ENCODE measurements at places on chromosomes 6 and 20.
A peak's percentile ranks its signal among the peaks of the same experiment; 100 is the strongest.

- DNase-seq = no peak
Measured at GRCh38 chr6:9783567-9783966, 631.3 kb downstream of the TFAP2A start.

GRCh38 chr6:7050872-7051779 lies 56.6 kb upstream of the RREB1 start:
- no peak for DNase-seq

DNA sequence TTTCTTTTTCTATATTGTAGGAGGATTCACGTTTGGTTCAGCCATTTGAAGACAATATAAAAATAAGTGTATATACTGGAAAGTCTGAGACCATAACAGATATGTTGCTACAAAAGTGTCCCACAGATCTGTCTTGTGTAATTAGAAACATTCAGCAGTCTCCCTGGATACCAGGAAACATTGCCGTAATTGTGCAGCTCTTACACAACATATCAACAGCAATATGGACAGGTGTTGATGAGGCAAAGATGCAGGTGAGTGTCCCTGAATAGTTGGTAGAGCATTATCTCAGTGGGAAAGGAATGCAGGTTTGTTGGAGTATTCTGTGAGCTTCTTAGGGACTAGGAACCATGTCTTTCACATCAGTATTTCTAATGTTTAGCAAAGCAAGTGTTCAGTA lies 18.3 kb upstream of the ADGRF4 start:
- no peak for DNase-seq

DNA sequence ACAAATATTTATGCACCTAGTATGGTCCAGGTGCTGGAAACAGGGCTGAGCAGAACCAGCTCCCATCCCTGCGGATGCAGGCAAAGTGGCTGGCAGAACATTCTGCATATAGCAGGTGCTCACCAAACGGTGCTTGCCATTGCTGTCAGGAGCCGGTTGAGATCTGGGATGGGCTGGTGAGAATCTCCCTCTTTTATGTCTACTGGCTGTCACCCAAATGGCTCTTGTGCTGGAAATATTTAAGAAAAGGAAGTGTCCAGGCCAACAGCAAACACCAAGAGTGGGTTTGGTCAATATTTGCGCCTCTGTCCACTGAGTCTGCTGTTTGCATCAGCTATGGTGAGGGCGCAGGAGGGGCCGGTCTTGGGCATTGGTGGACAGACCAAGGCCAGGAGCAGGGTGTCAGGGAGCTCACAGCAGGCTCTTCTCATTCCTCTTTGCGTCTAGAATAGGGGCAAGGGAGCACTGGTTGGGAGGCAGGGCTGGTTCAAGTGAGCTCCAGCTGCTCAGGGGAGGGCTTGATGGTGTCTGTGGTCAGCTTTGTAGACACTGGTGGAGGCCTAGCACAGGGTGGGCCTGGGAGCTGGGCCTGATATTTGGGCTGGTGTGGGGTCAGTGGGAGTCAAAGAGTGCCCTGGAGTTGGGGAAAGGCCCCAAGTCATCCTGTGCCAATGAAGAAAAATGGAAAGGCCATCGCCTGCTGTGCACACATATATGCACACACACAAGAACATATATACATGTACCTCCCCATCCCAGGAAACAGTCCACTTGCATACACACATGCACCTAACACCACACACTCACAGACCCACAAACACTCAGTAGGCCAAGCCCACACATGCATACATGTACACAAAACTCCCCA lies 1.4 kb upstream of the BPIFB2 start:
- no peak for DNase-seq

DNA sequence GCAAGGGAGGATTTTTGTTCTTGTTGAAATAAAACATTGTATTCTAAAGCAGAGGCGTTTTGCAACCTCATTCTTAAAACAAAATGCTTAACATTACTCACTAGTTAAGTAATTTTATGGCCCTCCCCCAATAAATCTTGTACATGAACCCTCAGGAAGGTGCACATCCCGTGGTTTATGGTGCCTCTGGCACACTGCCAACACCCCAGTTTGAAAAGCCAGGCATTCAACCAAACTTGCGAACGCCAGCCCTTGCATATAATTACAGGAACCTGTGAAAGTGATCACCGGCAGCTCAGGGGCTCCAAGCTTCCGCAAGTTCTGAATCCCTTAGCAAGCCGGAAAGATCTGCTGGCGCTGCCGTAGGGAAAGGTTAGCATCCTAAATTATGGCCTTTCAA lies 1109.0 kb upstream of the FLRT3 start:
- DNase-seq = no peak

DNA sequence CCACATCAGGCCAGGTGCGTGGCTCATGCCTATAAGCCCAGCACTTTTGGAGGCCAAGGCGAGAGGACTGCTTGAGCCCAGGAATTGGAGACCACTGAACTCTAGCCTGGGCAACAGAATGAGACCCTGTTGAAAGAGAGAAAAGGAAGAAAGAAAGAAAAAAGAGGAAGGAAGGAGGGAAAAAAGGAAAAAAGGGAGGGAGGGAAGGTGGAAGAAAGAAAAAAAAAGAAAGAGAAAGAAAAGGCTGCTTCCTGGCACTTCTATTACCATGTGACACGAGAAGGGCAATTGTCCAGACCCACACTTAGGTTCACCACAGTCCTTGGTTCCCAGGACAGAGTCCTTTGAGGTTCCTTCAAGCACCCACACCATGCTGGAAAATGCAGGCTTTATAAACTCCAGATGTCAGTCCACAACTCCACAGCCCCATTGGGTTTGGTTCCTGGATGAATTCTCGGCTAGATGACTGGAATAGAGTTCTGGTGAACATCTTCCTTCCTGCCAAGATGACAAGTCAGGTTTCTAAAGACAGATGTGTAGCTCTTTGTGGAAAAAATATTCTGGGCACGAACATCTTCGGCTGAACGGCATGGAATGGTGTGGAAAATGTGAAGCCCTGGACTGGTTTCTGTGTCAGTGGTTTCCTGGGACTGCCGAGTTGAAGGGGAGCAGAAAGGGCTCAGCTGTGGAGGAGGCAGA lies 32.5 kb downstream of the NT5E start:
- no peak for DNase-seq

DNA sequence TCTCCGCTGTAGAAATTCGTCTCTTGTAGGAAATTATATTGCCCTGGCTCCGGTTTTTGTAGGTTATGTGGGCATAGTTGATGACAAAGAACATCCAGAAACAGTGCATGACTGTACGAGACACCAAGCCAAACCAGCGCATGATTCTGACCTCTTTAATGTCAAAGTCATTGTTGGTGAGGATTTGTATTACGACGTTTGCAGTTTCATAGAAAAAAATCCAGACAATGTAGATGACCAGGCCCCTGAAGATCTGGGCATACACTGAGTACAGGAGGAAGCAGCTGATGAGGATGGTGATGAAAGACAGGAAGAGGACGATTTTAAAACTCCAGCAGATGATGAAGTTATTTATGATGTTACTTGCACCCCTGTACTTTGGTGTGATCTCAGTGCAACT lies 39.1 kb upstream of the TBC1D22B start:
- DNase-seq = no peak

DNA sequence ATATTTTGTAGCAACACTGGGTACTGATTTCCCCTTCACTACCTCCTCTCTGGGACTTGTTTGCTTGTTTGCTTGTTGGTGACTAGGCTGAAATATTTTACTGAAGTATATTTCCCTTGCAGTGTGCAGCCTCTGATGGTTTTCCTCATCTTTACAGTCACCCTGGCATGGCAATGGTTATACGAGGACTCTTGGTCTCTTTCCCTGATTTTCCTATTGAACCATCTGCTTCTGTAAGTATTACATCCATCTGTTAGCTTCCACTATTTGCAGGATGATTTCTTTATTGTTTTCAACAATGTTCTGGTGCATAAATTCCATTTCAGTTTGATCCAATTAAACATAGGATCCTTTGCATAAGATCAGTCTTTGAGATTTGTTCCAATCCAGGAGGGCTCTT lies 465.1 kb downstream of the MEI4 start:
- DNase-seq = no peak

DNA sequence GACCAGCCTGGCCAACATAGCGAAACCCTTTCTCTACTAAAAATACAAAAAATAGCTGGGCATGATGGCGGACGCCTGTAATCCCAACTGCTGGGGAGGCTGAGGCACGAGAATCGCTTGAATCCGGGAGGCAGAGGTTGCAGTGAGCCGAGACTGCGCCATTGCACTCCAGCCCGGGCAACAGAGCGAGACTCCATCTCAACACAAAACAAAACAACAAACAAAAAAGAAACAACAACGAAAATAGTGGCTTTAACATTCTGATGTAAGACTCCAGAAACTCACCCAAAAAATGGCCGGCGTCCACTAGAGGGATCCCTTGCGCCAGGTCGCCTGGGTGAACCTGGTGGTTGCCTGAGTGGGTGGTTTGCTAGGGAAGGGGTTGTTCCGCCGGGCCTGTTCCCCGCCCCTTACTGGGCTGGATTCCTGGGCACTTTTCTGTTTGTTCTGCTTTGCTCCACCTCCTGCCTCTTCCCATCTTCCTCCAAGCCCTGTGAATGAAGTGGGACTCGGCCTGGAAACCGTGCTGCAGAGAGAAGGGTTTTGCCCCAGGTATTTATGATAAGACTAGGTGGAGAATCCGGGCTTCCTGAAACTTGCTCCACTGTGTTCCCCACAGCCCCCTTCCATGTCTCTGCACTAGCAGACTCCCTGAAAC lies 1.5 kb downstream of the PABPC1L start:
- no peak for DNase-seq

GRCh38 chr6:158649289-158650143 lies at the start of gene SYTL3:
TSS of gene SYTL3 (plus strand) at chr6:158650054. CDS start at chr6:158663269, 13,215 bp downstream.
- DNase-seq = no peak

GRCh38 chr6:53999088-53999755 lies 112.0 kb upstream of the MLIP start:
- DNase-seq = no peak

GRCh38 chr20:47993035-47993755 lies 207.9 kb upstream of the SULF2 start:
- no peak for DNase-seq

DNA sequence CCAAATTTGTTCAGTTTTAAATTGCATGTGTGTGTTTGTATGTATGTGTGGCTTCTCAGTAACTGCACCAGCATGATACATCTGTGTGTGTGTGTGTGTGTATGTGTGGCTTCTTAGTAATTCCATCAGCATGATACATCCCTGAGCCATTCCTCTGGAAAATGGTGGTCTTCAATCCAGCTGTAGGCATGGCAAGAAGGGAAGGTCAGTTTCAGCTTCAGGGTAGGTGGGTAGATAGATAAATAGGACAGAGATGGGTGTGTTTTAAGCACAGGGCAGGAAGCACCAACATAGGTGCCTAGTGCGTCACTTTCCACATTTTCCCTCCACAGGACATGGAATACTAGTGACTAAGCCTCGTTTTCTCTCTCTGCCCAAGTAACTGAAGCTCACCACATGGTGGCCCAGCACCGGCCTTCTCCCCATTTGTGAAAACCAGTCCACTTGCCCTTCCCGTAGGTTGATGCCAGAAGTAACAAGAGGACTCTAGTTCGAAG lies 82.9 kb downstream of the RPP40 start:
- no peak for DNase-seq

DNA sequence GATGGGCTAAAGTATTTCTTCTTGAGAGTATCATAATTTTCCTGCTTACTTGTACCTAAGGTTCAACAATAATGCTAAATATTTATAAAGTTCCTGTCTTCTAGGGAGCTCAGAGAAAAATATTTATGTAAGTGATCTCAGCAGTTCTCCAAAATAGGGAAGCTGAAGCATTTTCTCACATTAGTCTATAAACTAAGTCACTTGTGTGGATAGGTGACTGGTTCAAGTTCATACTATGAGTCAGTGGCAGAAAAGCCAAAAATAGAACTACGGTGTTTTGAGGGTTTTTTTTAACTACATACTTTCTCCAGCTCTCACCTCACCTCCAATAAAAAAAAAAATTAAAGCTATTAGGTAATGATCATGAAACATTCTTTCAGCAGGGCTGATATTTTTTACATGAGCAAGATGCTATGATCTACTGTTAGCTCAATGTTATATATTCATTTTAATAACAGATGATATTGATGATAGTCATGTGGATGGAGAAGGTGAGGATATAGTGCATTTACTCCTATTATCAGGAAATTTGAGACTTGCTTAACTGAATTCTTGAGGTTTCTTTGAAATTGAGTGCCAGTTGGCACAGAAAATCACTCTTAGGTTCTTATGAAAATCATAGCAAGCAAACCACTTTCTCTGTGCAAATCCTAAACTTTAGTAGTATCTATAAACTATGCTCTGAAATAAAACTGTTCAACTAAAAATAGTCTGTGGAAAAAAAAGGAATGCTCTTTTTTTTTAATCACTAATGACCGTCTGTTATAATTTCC lies 4.1 kb upstream of the MOXD1 start:
- no peak for DNase-seq

- DNase-seq = no peak
Measured at GRCh38 chr20:64766-65322, 22.6 kb upstream of the DEFB125 start.

DNA sequence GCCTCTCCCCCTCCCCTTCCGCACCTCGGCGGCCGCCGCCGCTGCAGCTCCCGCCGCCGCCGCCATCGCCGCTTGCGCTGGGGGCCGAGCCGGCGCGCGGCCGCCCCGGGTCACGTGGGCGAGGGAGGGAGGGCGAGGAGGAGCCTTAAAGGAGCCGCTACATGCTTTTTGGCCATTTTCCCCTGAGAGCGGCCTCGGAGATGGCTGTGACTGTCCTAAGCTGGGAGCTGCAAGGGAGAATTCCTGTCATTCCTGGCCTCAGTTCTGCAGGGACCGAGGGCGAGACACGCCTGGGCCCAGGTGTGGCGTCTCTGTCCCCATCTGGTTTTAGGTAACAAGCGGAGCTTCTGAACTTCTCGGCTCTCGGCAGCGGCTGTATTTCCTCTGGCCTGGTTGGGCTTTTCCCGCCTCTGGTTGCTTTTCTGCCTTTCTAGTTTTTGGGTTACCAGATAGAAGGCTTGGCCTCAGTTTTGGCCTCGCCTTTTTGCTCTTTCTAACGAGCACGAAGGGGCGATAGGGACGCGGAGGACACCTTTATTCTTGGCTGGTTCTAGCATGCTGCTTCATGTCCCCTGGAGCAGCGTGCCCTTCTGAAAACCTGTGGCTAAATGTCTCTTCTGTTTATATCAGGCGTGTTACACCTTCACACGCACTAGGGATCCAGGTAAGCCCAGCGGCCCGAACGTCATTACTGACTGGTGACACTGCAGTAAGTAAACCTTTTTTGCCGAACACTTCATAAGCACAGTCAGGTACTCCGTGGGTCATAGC lies at the start of gene EHMT2:
Gene EHMT2 (minus strand): TSS at position 87 of the 771 bp plus-strand sequence. CDS start 21 bp downstream, at position 66.
- peak; percentile 39 for DNase-seq

DNA sequence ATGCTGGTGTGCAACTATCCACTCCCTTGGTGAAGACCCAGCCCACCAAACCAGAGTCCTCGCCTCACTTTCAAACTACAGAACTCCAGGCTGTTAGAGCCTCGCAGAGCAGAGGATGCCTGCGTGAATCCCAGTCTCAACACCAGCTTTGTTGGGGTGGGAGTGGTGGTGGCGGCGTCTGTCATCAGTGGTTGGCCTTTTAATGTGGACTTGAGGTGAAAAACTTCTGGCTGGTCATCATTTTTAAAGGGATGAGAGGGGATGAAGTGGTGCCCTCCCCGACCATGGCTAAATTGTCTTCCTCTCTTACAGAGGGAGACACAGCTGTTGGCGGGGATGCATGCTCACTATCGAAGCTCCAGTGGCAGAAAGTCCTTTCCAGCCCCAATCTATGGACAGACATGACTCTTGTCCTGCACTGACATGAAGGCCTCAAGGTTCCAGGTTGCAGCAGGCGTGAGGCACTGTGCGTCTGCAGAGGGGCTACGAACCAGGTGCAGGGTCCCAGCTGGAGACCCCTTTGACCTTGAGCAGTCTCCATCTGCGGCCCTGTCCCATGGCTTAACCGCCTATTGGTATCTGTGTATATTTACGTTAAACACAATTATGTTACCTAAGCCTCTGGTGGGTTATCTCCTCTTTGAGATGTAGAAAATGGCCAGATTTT lies 54.9 kb downstream of the EZR start:
- DNase-seq = no peak

GRCh38 chr6:7207720-7208119 lies 100.0 kb downstream of the RREB1 start:
- no peak for DNase-seq

Data from amniotic stem cell (primary cell).